Dermis microvascular lymphatic vessel endothelial cell (primary cell): ENCODE measurements at places on chromosomes 3 and 15. TPM values are rescaled to one million over a fixed set of nuclear protein-coding genes. Genes with fewer than 3 reads are reported as not detected.

The IQCH gene
- total RNA-seq: 1.0 and 1.1 TPM in 2 replicates

The SLC27A2 gene
- 3.6 and 3.7 TPM in 2 replicates for total RNA-seq

The LRTM1 gene
- total RNA-seq: not detected in 2 replicates

The EFCAB12 gene
- total RNA-seq: under 0.01 TPM in 2 replicates

The SOX2 gene
- total RNA-seq: not detected in 2 replicates

The ABHD17C gene
- total RNA-seq: 4.9 and 6.1 TPM in 2 replicates

The SLC2A2 gene
- not detected in 2 replicates for total RNA-seq

The TM4SF4 gene
- not detected in 2 replicates for total RNA-seq

The KNG1 gene
- total RNA-seq: not detected in 2 replicates

The RASL12 gene
- total RNA-seq: not detected in 2 replicates

The PLSCR2 gene
- 0.13 TPM in 1 of 2 replicates, not detected in the other for total RNA-seq

The ZMYND10 gene
- under 0.01 and 0.25 TPM in 2 replicates for total RNA-seq

The SERINC4 gene
- total RNA-seq: not detected in 2 replicates

The DLL4 gene
- 76.5 and 79.2 TPM in 2 replicates for total RNA-seq

The CYP19A1 gene
- total RNA-seq: not detected in 2 replicates

The CLDN18 gene
- not detected in 2 replicates for total RNA-seq
